Activated naive CD4-positive, alpha-beta T cell treated with Interleukin-2 at 50 U/mL for 16 hours (primary cell): ENCODE measurements at places on chromosomes 3 and 15.

DNA sequence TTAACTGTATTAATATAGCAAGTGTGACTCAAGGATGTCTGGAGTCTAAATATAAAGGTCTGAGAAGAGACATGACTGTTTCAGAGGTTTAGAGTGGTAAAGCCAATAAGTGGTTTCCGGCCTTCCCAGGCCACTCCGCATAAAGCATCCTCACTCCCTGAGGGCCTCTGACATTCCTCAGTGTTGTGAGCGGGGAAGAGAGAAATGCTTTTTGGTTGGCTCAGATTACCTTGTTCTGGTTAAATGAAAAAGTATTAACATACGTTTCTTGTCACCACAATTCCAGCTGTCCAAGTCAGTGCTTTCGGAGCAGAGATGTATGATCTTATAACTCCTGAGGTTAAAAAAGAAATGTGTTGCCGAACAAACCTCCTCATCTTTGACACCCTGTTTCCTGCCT lies 103.8 kb downstream of the RBMS3 start:
- no peak for DNase-seq

GRCh38 chr3:11457135-11457534 lies 184.9 kb downstream of the ATG7 start:
- DNase-seq, result no peak

DNA sequence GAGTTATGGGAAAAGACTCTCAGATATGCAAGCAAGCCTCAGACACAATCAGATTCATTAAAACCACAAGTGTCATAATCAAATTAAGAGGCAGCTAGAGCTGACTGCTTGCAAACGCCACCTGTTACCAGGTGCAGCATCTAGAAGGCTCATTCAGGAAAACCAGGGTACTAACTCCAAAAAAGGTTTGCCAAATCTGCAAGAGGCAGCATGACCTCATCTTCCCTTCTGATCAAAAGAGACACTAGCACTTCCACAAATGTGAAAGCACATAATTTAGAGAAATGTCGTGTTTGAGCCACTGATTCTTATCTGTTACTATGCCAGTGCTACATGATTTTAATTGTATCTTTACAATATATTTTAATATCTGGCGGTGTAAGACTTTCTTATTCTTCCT lies 123.3 kb upstream of the NANOGP8 start:
- no peak for DNase-seq

GRCh38 chr3:158830391-158830790 lies 28.5 kb downstream of the MFSD1 start:
- DNase-seq, result no peak

DNA sequence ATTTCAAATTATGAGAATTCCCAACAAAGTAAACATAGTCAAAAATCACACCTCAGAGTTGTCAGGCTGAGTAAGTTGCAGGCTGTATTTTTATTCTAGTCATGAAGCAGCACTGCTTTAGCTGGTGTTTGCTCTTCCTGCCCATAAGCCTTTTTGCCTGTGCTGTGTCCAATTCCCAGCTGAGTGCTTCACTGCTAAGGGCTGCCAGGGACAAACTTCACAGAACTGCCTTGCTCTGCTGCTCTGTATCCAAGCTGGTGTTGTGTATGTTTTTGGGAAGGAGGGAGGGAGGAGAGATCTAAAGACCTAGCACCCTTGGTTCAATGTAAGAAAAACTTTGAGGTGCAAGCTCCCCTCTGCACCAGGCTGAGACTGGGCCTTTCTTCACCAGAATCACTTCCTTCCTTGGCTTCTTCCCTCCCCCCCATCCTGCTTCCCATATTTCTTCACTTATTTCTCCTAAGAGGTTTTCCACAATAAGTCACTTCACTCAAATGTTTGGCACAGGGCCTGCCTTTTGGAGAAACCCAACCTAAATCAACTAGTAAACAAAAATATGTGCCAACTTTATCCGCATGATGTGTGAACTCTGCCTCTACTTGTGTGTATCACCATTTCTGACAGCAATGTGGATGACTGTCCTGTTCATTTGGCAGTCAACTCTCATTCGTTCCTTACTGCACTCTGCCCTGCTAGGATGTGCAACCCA lies 156.1 kb downstream of the TBL1XR1 start:
- no peak for DNase-seq

GRCh38 chr3:37779289-37780152 lies 82.2 kb upstream of the CTDSPL start:
- no peak for DNase-seq

DNA sequence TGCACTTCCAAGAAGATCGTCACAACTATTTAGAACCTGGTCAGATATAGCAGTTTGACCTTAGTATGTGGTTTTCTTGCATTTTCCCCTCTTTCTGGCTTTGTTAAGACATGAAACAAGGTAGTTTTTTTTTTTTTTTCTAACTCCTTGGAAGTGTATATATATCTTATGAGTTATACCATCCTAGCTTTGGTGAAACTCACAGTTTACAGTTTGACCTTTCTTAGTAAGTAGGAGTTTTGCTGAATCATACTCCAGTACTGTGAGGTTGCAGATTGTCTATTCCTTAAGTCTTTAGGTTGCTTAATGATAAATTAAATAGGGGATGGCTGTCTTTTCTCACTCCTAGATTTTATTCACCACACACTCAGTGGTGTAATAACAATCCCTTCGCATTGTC lies 325.0 kb downstream of the RBMS3 start:
- no peak for DNase-seq

GRCh38 chr3:127479449-127479848 lies 111.1 kb downstream of the TPRA1 start:
- no peak for DNase-seq

GRCh38 chr3:142808103-142808917 lies 80.6 kb downstream of the PCOLCE2 start:
- DNase-seq, result no peak

DNA sequence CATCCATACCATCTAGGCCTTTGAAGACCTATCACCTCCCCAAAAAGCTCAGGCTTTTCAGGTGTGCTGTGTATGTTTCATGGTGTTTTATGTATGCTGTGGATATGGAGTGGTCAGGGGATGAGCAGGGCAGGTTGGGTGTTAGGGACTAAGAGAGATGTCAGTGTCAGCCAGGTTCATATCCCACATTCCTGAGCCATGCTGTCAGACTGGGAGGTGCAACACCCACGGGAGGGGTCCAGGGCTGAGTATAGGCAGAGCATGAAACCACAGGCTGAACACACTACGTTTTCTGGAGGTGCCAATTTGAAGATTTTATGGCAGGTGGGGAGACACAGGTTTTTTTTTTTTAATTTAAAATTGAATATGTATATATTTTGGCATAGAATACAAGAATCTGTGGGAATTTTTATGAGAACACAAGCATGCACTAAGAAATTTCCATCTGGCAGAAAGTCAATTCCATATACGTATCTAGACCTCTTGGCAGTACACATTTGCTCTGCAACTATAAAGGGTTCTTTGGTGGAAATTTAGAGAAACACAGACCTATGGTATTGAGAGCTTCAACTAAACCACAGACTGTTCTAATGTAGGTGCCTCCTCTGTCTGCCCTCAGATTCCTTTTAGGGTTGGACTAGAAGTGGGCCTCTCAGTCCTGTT lies 101.9 kb upstream of the RNU6-1 start:
- no peak for DNase-seq

DNA sequence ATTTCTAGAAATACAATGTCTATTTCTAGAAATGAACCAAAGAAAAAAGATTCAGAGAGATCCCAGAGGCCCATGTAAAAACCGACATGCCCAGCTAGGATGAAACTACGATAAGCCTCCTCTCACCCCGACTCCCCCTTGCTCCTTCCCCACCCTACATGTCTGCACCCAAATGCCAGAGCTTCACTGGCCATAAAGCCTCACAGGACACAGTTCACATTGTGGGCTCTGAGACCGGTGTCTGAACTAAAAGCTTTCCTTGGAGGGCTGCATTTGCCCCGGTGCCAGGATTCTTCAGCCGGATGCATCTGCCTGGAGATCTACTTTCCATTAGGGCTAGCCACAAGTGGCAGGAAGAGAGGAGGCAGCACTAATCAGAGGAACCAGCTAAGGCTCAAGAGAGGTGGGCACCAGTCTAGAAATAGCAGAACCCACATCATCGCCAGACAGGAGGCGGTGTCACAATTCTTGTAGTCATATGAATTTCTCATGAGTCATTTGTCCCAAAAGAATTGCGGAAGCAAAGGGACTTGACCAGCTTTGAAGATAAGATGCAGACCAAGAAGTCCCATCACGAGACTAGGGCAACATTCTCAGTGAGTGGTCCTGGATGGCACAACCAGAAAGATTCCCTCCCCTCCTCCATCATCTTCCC lies 353.6 kb downstream of the NTRK3 start:
- DNase-seq, result no peak

GRCh38 chr15:30791239-30792175 lies 112.2 kb upstream of the FAN1 start:
- no peak for DNase-seq

GRCh38 chr15:79593119-79593869 lies 161.2 kb downstream of the MINAR1 start:
- no peak for DNase-seq

DNA sequence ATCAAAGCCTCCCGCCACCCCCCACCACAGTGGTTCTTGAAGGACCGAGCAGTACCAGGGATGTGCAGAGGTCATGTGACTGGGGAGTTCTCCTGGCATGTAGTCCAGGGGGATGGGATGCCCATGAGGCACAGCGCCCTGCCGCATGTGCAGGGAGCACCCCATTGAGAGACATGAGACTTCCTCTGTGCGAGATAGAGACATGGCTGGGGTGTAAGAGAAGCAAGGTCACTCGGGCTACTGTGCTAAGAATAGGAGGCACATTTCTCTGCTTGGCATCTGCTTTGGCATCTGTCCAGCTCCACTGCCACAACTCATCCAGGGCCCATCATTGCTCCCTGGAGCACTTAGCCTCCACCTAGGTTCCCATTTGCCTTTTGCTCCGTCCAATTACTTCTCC lies 2.4 kb upstream of the CYP1A1 start:
- no peak for DNase-seq

DNA sequence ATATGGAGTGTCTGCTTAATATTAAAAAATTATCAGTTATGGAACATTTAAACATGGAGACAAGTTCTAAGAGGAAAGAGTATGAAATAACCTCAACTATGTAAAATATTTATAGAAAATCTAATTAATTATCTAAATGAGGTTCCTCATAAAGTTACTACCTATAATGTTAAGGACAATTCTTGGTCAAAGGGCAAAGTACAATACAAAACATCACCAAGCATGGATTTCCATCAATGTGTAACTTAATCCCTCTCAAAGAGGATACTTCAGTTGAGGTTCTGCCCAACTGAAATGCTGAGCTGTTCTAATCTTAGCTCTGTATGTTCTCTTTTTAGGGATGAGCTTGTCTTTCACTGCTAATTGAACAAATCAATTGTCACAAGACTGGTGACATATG lies 56.0 kb upstream of the CHRM5 start:
- no peak for DNase-seq
